T47D (cell line): ENCODE measurements at places on chromosomes 2 and 18.
A peak's percentile ranks its signal among the peaks of the same experiment; 100 is the strongest.

DNA sequence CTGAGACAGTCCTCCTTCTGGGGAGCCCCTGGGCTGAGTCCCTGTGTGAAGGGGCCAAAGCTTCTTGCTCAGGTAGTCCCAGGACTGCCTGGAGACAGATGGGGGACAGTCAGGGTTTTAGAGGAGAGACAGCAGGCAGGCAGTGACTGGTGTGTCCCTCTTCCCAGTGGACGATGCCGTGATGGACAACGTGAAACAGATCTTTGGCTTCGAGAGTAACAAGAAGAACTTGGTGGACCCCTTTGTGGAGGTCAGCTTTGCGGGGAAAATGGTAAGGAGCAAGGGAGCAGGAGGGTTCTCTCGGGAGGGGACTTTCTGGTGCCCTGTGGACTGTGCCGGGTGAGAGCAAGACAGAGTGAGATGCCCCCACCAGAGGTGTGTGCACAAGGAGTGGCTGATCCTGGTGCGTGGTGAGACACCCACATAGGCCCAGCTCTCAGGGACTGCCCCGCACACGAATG is 74.8 kb downstream of the DYSF start:
- no peak for DNase-seq

- DNase-seq: no peak
Measured at GRCh38 chr18:31510319-31510718, 12.3 kb downstream of the DSG2 start.

GRCh38 chr2:169360984-169361705 is 1.2 kb downstream of the LRP2 start:
- no peak for DNase-seq

- peak; percentile 93 for DNase-seq
Measured at GRCh38 chr2:128304715-128305554, 13.7 kb downstream of the HS6ST1 start.

- no peak for DNase-seq
Measured at GRCh38 chr2:167732326-167732725, 515.1 kb downstream of the STK39 start.

GRCh38 chr2:127201452-127201851 is 18.6 kb downstream of the CYP27C1 start:
- no peak for DNase-seq
